ENCODE measurements at places on chromosomes 1 and 21.

DNA sequence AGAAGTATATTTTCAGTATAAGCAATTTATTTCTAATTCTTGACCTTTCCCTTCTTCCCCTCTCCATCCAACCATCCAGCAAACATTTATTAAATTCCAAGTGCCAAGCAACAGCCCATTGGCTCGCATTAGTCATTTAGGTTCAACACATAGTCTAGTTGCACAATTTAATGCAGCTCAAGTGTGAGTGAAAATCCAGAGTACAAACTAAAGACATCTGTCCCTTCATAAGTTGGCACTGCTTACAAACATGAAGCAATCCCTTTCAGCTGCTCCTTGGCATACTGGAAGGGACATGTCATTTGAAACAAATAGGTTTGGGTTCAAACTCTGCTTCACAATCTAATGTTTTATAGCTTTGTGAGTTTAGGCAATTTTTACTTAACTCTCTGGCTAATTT, 10.7 kb downstream of the CASQ2 start:
- DNase-seq: no peak

DNA sequence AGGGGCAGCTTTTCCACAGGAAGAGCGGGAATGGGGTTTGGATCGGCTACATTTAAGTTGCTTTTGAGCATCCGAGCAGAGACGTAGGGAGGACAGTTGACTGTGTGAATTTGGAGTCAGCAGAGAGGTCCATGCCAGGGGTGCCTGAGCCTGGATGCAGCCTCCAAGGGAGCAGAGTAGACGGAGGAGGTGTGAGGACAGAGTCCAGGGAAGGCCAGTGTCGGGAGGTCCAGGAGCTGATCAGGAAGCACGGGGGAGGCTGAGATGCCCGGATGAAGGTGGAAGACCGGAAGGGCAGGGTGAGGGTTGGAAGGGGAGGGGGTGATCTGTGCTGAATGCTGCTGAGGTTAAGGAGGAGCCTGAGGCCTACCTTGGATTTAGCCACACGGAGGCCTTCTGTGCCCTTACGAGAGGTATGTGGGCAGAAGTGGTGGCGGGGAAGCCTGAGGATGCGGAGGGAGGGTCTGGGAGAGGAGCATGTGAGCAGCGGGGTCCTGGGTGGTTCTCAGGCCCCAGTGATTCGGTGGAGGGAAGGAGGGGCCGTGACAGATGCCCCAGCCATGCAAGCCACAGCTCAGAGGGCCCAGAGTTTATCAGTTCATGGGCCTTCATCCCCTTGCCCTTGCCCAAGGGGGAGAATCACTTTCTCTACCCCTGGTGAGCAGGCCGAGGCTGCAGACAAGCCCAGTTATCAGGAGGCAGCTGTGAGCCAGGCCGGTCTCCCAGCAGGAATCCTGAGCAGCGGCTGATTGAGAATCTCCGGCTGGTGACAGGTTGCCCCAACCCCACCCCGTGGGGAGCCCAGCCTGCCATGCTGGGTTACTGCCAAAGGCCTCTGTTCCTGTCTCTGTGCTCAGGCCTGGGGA, 54.0 kb upstream of the ACTL8 start:
- no peak for DNase-seq

- no peak for DNase-seq
Measured at GRCh38 chr1:43455213-43455889, 1.6 kb upstream of the HYI start.

- no peak for DNase-seq
Measured at GRCh38 chr1:156118177-156118868, 3.8 kb downstream of the LMNA start.

GRCh38 chr1:93708734-93709481, 27.3 kb upstream of the BCAR3 start:
- peak; percentile 14 for DNase-seq

- no peak for DNase-seq
Measured at GRCh38 chr1:90593312-90593711, 123.8 kb downstream of the BARHL2 start.

DNA sequence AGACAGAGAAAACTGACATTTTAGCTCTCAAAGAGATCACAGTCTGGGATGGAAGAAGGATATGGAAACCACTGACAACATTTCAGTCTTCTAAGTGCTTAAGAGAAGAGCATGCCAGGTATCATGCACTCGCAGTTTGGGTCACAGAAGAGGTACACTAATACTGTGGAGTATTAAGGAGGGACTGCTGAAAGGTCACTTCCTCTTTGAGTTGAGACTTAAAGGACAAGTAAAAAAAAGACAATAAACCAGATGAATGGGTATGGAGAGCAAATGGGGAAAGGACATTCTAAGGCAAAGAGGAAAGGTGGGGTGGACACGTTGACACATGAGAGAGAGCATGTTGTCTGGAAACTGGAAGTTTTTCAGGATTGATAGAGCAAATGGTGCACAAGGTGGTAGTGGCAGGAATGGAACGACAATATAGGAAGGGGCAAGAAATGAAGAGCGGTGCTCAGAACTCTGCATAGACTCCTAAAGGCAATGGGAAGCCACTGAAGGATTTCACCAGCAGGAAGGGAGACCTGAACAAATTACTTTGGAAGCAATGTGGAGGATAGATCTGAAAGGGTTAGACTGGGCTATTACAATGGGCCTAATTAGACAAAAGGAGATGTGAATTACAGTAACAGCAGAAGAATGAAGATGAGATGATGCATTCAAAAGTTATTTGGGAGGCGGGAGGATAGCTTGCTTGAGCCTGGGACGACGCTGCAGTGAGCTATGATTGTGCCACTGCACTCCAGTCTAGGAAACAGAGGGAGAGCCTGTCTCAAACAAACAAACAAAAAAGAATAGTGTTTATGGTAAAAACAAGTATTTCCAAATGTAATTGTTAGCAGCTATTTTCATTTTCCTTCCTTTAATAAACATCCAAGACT, 11.1 kb downstream of the DIPK1A start:
- no peak for DNase-seq

- DNase-seq: no peak
Measured at GRCh38 chr1:160163615-160164014, 12.2 kb downstream of the ATP1A4 start.

GRCh38 chr1:110672753-110673108, 2.0 kb downstream of the KCNA3 start:
- no peak for DNase-seq

DNA sequence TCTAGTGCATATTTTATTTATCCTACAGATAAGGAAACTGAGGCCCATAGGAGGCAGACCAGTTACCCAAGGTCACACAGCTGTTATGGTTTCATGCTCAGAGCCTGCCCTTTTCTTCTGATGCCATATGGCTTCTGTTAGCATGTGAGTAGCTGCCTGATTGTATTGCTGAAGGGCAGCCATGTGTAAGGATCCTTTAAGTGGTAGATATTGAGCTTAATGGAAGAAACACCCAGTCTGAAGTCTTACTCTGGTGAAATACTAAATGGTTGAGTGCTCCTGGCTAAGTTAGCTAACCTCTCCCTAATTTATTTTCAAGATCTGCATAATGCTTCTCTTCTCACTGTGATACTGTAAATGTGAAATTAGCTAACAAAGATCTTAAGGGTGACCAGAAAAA, 30.9 kb downstream of the ADAMTS5 start:
- DNase-seq: no peak

GRCh38 chr1:62077821-62078220, 116.8 kb upstream of the L1TD1 start:
- no peak for DNase-seq
